SHP77 treated with DMSO at 0.1 percent for 48 hours (cell line): ENCODE measurements at places on chromosomes 5 and 9.
A peak's percentile ranks its signal among the peaks of the same experiment; 100 is the strongest.

DNA sequence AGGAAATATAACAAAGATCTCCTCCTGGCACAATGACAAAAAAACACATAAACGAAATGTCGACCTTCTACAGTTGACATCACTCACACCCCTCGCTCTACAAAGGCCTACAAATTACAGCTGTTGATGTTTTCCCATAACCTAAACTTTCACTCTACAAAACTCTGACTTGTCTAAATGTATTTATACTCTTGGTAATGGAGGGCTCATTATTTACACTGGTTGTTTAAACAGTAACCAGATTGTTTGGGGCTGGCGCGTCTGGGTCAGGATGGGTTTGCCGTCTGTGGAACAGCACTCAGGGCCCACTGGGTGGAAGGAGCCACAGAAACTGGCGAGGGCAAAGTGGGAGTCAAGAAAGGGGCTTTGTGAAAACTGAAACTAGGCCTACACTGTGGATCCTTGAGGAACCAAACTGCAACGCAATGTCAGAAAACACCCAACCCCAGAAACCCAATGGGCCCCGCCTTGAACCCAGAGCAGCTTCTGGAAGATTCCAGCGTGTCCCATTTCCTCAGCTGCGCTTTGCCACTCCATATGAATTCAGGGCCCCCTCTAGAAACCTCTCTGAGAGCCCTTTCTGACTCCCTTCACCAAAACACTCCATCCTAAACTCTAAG lies 136.7 kb downstream of the ROR2 start:
- DNase-seq, result no peak

DNA sequence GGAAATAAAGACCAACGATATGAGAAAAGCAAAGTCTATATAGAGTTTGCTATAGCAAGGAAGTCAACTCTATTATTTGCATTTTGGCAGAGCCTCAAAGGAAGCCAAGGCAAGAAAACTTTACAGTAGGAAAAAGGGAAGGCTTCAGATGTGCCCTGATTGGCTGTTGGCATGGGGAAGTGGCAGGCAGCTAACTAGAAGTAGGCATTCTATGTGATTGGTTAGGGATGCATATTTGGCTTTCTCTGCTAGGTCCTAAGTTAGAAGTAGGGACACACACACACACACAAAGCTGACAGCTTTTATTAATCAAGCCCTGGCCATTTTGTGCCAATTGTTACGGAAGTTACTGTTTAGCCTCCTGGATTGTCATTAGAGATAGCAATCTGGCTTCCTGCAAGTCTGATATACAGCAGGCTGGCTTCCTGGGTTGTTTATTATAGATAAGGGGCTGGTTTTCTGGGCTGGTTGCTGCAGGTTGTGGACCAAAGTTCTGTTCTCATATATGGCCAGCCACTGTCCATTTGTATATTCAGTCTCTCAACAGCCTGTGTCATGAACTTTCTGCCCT lies 308.1 kb upstream of the GRAMD2B start:
- DNase-seq, result no peak

- DNase-seq, result no peak
These were observed 113.9 kb downstream of the FGF1 start for GRCh38 chr5:142572006-142572405.

DNA sequence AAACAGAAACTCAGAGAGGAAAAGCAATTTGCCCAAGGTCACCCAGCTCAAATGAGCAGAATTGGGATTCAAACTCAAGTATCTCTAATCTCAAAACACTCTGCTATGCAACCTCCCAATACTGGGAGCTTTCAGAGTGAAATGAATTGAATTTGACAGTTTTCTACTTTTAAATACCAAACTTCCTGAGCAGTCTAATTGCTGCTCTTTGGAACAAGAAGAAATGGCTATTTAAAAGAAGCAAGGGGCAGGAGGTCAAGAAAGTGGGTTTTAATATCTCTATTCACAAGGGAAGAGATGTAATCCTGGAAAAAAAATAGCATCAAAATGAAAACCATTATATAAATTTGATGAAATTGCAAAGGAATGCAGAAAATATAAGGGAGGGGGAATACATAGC lies 142.6 kb downstream of the INSYN2B start:
- DNase-seq, result no peak

DNA sequence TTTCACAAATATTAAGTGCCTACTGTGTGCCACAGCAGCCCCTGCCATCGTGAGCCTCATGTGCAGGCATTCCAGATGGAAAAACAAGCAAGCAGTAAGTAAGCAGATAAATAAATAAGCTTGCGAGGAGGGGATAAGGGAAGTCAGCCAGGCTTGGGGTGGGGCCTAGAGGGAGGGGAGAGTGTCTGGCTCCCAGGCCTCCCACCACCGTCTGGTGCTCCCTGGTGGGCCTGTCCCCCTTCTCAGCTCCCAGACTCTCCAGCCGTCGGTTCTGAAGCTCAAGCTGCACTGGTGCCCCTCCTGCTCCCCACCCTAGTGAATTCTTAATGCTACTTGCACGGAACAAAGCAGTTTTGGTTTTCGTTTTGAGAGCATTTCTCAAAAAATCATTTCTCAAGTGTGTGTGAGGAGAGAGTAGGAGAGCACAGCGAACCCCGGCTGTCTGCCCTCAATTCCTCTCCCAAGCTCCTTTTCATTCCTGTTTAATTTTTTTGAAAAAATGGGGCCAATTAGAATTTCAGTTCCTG lies 6.6 kb upstream of the IER5L start:
- no peak for DNase-seq

- DNase-seq, result no peak
These were observed 70.2 kb downstream of the SEMA4D start for GRCh38 chr9:89427621-89428221.

DNA sequence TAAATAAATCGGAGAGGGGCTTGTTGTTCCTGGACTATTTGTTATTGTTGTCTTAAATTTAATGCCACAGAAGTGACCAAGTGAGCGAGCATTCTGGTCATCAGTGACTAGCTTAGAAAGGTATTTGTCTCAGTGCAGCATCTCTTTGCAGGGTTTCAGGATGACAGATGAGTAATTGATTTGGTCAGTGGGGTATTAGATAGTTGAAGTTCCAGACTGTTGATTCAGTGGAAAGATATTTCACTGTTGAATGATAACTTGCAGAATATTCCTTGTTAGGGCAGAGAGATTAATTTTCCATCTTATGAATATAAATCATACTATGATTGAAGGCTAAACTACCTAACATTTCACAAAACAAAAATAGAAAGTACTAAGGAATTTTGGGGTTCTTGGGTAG lies 122.4 kb downstream of the TRIO start:
- no peak for DNase-seq

GRCh38 chr9:134557331-134557730 lies 84.3 kb upstream of the COL5A1 start:
- DNase-seq, result no peak

DNA sequence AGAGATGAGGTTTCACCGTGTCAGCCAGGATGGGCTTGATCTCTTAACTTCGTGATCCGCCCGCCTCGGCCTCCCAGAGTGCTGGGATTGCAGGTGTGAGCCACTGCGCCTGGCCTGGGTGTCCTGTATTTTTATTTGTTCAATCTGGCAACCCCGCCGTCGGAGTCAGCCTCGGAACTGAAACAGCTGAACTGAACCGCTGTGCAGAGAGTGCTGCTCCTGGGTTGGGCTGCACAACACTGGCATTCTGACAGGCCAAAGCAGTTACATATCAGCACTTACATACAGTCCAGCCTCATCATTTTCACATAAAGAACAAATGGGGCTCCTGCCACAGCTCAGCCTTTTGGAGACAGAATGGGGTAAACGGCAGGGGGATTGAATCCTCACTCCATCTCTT lies 185.6 kb downstream of the C9orf50 start:
- DNase-seq, result no peak

DNA sequence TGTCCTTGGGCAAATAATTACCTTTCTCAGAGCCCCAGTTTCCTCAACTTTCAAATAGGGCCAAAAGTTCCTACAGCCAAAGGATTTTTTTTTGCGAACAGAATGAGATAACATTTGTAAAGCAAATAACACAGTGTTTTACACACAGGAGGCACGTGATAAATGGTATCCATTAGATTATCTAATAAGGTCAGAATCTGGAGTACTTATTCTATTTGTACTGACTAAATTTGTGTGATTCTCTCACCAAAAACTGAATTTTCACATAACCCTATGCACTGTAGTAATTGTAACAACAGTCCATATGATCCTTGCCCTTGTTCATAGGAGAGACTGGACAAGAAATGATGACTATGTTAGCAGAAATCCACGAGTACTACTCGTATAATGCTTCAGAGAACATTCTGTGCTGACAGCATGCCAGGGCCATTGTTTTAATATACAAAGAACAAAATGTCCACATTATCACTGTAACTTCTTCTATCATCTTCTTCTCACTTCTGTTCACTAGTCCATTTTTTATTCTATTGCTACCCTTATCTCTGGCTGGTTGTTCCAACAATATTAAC lies 13.9 kb upstream of the FEM1C start:
- no peak for DNase-seq

- no peak for DNase-seq
These were observed 41.5 kb downstream of the SAR1B start for GRCh38 chr5:134590992-134591659.

DNA sequence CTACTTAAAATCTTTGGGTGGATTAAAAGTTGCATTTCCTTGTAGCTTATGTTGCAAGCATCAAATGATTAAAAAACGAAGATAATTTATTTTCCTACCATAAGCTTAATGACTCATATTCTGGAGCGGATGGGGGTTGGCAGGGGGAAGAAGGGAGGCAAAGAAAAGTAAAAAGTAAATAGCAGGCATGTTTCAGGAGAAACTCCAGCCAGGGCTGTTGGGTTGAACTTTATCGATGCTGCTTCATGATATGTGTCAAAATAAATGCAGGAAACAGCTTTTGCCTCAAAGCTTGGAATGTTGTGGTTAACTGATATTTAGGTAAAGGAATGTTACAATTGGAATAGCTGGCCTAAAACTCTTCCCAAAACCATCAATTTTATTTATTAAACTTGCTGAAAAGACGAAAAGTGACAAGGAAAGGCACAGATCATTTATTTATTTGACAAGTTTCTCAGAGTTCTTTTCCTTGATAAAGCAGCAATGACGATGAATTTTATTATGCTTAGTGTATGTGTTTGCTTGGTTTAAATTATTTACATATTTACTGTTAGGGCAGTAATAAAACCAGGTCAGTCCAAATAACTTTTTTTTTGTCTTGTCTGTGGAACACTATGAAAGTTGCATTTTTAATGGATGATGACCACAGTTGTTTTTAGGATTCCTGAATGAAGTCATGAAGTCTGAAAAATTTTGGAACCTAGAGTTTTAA lies 177.9 kb downstream of the PCSK1 start:
- no peak for DNase-seq

GRCh38 chr9:87677776-87678587 lies 47.9 kb upstream of the CTSL start:
- no peak for DNase-seq

GRCh38 chr9:114911167-114911821 lies 19.1 kb downstream of the TNFSF8 start:
- peak; percentile 54 for DNase-seq

GRCh38 chr5:82351754-82352145 lies 73.6 kb upstream of the RPS23 start:
- DNase-seq, result peak; percentile 53

- no peak for DNase-seq
These were observed 420.8 kb upstream of the ACTBL2 start for GRCh38 chr5:57903458-57903857.

GRCh38 chr5:142769251-142769792 lies 855 bp upstream of the ARHGAP26 start:
- no peak for DNase-seq

DNA sequence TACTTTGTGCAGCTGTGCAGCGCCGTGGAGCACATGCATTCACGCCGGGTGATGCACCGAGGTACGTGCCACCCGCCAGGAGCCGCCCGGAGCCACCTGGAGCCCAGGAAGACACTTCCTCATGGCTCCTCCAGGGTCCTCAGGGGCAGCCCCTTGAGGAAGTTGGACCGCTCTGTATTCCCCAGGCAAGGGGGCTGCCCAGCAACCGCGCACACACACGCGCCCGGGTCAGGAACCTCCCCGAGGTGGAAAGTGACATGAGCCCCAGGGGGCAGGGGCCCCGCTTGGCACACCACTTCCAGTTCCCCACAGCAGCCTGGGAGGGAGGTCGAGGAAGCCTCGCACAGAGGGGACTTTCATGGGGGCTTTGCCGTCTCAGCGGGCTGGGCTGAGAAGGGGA lies 68.6 kb downstream of the NEK6 start:
- no peak for DNase-seq

- DNase-seq, result no peak
These were observed 125.2 kb upstream of the SMIM23 start for GRCh38 chr5:171660434-171660833.

GRCh38 chr5:149410071-149410470 lies 31.0 kb upstream of the IL17B start:
- DNase-seq, result no peak

DNA sequence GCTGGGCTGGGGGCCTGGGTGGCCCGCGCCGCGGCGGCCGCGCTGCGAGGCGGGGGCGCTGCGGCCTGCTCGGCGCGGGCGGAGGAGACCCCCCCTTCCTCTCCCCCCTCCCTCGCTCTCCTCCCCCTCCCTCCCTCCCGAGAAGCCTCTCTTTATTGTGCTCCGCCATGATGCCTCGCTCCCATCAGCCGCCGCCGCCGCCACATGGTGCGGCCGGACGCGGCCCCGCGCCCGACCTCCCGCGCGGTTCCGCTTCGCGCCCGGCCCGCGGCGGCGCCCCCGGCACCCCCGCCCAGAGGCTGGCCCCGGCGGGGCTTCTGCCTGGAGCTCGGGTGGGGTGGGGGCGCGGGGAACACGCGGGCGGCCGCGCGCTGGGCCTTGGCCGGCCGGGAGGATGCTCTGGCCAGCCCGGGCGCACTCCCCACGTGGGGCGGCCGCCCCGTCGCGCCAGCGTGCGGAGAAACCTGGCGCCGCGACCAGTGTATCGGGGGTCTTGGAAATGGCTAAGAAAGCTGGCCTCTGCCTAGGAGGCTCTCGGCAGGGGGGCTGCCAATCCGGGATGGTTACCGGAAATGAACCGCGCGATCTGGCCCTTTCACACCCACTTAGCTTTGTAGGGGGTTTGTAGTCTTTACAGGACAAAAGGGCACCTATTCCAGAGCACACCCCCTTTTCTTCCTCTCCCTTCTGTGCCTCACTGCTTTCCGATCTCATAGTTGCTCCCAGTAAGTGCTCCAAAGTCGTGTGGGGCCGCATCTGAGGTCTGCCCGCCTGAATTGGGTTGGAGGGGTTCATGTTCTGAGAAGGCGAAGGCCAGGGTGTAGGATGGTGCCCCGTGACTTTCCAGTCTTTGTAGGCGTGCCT lies 1.0 kb downstream of the SET start:
- no peak for DNase-seq

GRCh38 chr5:62465985-62466925 lies 53.7 kb downstream of the IPO11 start:
- DNase-seq, result no peak

DNA sequence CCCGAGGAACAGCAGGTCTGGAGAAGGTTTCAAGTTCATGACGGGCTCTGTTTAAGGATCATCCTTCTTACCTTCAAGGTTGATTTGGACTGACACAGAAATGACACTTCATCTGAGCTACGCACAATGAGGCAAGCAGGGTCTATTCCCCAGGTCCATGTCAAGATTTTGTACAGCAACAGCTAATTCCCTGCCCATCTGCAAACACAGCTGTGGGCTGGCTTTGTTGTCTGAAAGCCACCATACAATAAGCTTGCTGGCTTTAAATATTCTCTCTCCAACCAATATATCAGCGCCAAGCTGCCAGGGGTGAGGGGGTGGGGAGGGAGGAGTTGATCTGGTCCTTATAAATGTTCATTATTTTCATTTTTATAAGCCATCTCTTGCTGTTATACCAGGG lies 92.0 kb downstream of the OTULIN start:
- no peak for DNase-seq

GRCh38 chr9:80066931-80067330 lies 495.2 kb downstream of the TLE4 start:
- DNase-seq, result no peak
